ENCODE measurements at places on chromosomes 7 and 10.

GRCh38 chr7:77426521-77427051 lies 10.4 kb upstream of the GSAP start:
- peak; percentile 68 for DNase-seq

GRCh38 chr10:114839901-114840300 lies 18.3 kb downstream of the FHIP2A start:
- no peak for DNase-seq

- no peak for DNase-seq
These were observed 871.1 kb downstream of the LRMDA start for GRCh38 chr10:76302481-76302880.

- no peak for DNase-seq
These were observed 18.4 kb upstream of the AKR1B10 start for GRCh38 chr7:134509010-134509409.

- no peak for DNase-seq
These were observed 207.8 kb upstream of the FAM3C start for GRCh38 chr7:121603886-121604285.

- DNase-seq: no peak
These were observed 194.4 kb downstream of the PLXNA4 start for GRCh38 chr7:132381742-132382472.

DNA sequence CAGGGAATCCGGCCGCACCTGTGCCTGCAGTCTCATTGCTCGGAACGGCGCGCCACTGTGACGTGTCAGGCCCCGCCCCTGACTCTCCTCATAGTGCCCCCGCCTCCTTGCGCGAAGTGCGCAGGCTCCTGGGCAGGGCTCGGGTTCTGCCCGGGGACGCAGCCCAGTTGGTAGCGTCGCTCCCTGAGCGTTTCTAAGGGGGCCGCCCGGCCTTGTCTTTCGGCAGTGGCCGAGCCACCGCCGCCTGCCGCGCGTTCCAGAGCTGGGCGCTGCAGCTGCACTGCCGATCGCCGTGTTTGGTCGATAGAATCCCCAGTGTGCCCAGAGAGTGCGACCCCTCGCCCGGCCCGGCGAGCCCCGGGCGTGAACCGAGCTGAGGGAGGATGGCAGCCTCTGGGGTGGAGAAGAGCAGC lies at the start of gene KLHL7:
TSS of gene KLHL7 (plus strand) at position 142 of the 413 bp plus-strand sequence. CDS start at position 384, 242 bp downstream.
- peak; percentile 98 for DNase-seq

DNA sequence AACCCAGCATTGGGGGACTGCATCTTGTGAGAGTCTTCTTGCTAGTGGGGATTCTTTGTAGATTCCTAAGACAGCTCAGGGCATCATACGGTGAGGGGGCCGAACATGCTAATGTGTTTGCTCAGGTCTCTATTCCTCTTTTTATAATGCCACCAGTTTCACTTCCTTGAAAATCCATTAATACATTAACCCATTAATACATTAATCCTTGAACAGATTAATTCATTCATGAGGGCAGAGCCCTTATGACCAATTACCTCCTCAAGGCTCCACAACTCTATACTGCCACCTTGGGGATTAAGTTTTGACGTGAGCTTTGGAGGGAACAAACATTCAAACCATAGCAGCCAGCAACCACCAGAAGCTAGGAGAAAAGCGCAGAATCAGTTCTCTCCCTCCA lies 67.2 kb upstream of the POT1 start:
- no peak for DNase-seq

DNA sequence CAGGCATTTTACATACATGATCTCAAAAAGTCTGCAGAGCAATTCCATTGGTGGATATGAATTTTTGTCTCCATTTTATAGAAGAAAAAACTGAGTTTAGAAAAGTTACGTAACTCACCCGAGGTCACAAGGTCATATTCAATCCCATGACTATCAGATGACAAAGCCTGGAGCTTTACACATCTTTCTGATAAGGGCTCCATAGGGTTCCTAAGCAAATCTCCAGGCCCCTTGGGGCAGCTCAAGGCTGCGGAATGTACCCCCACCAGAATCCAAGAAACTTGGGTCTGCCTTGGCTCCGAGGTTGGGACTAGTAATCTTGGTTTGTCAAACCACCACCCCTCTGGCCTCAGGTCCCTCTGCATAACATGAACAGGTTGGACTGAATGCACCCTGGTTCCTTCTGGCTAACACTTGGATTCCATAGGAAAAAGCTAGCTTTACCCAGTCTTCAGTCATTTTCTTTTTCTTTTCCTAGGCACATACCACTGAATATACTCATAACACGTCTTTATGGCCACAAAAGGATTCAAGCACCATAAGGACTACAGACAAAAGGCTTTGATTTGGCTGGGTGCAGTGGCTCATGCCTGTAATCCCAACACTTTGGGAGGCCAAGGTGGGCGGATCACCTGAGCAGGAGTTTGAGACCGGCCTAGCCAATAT lies 55.5 kb downstream of the PIP4K2A start:
- DNase-seq: no peak

DNA sequence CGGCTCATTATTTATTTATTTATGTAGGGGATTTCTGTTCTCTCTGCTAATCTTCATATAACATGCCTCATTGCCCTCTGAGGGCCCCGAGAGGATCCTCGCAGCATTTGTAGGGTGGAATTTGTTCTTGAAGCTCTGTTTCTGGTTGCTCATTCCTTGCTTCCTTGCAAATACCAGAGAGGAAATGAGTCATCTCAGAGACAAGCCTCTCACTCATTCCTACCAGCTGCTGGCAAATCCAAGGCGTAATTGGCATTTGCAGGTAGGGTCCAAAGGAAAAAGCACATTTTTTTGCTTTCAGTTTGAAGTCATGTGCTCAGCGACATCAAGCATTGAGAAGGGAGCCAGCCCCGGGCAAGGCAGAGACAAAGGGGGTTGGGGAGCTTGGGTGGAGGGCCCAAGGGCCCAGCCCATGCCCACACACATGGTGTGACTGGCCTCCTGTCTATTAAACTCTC lies 501.6 kb downstream of the GALNT17 start:
- DNase-seq: peak; percentile 96

- peak; percentile 21 for DNase-seq
These were observed 52.7 kb downstream of the HIPK2 start for GRCh38 chr7:139725077-139725476.

DNA sequence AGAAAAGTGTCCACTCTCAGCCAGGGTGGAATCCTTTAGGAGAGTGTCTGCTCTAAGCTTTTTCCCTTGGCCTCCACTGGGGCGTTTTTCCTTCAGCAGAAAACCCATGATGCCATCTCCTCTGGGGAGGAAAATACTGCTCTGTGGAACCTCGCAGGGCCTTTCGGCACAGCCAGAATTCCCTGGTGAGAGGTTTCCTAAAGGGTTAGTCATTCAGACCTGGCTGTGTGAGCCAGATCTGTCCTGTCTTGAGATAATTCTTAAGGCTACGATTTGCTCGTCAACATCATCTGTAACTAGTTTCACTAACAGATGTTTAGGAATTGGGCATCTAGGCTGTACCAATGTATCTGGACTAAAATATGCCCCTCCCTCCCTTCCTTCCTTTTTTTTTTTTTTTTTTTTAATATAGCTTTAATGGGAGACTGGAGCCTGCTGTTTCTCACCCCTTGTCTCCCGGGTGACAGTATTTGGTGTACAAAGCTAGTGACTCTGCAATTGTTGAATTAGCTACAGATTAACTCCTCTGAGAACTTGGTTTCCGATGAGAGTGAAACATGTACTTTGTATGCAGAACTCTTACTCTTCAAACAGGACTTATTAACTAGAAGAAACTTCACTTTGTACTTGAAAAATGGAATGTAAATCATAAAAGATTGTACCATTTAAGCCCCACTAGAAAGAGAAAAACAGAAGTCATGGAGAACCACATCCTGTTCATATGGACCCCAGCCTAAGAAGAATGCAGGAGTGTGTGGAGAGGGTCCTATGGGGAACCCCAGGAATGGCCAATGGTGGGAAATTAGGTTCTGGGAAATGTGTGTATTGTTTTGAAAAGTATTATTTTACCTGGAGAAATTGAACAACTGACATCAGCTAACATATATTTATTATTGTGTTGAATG lies 230.9 kb downstream of the CAMK1D start:
- no peak for DNase-seq

DNA sequence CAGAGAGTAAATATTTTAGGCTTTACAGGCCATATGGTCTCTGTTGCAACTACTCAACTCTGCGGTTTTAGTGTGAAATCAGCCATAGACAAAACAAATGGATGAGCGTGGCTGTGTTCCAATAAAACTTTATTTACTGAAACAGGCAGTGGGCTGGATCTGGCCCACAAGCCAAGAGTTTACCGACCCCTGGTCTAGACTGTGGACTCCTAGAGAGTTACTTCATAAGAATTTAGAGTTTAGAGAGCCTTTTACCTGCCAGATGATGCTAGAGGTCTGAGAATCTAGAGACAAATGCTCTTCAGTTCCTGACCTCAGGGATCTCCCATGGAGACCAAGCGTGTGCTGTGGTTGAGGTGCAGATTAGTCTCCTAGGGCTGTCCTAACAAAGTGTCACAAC lies 174.8 kb downstream of the PTEN start:
- no peak for DNase-seq

DNA sequence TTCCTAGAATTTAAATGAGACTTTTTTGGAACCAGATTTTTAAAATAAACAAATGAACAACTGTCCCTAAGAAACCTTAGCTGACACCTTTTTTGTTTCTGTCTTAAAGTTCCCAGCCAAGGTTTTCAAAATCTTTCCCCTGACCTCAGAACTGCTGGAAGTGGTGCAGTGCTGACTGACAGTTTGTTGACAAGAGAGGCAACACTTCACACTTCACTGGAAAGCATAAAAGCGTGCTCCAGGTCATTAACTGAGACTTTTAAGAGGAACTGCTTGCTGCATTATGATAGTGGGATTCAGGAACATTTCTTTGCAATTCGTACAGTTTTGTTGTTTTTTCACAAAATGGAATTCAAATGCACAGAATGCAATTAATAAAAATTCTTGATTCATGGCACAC lies 36.2 kb downstream of the SYPL1 start:
- no peak for DNase-seq

GRCh38 chr7:25852211-25852938 lies 299.6 kb upstream of the NFE2L3 start:
- DNase-seq: peak; percentile 92

- DNase-seq: no peak
These were observed 26.5 kb upstream of the NRG3 start for GRCh38 chr10:81848514-81848913.

- no peak for DNase-seq
These were observed 6.4 kb downstream of the LFNG start for GRCh38 chr7:2525658-2526630.

GRCh38 chr7:2313450-2314208 lies 612 bp downstream of the SNX8 start:
- DNase-seq: no peak

DNA sequence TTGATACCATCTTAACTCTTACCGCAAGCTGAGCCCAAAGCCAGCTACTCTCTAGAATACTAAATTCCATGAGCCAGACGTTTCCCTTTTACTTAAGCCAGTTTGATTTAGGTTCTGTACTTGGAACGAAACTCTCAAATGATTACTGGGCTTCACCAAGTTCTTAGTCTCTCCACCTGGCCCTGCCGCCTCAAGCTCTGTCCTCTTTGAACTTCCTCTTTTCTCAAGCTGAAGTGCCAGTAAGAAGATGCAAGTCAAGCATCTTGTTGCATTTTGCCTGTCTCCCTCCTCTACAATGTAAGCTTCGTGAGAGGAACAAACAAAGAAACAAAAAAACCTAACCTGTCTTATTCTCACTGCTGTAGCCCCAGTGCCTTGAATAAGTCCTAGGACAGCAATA lies 358.2 kb upstream of the NPVF start:
- DNase-seq: no peak

- no peak for DNase-seq
These were observed 151.2 kb upstream of the MINDY3 start for GRCh38 chr10:16011548-16011947.
